Activated gamma-delta T cell treated with Interleukin-2 at 50 U/mL for 16 hours (primary cell): ENCODE measurements at places on chromosomes 5 and 9.

- no peak for DNase-seq
Measured at GRCh38 chr9:116928289-116928688, 241.2 kb downstream of the TRIM32 start.

- DNase-seq, result no peak
Measured at GRCh38 chr5:54837093-54837492, 148.3 kb downstream of the ESM1 start.

DNA sequence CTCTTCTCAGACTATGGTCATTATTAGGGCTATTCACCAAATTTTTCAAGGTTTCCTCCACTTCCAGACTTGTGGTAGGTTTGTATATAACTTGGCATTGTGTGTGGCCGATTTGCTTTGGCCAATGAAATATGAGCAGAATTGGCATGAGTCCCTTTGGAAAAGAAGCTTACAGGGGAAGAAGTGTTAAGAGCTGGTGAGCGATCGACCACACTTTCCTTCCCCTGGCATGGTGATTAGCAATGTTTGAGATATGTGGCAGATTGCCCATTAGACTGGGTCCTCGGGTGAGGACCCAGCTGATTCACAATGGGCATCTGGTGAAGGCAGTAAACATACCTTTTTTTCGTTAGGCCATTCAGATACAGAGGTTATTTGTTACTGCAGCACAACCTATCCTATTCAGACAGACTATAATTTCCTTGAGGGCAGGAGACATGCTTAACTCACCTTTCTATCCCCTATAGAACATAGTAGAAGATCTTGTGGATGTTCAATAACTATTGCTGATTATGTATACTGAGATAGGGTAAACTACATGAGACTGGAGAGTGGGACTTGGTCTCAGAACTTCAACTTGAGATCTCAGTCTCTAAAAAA is 62.8 kb upstream of the KLF9 start:
- DNase-seq, result no peak

- no peak for DNase-seq
Measured at GRCh38 chr5:144151026-144151425, 19.4 kb downstream of the YIPF5 start.

DNA sequence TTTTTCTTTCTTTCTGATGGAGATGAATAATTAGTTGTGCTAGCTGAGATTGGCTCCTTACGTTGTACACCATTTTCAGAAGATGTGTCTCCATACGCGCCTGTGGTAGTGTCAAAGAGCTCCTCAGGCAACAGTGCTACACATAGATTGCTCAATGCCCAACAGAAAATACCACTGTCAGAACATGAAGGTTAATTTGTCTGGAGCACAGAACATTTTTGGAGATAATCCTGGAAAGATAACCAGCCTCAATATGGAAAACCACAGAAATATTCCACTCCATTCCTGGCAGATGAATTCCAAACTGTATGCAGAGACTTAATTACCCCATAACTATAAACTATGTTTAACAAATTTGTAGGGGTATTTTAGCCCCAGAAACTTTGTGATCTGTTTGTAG is 233.6 kb downstream of the MARCHF11 start:
- no peak for DNase-seq

DNA sequence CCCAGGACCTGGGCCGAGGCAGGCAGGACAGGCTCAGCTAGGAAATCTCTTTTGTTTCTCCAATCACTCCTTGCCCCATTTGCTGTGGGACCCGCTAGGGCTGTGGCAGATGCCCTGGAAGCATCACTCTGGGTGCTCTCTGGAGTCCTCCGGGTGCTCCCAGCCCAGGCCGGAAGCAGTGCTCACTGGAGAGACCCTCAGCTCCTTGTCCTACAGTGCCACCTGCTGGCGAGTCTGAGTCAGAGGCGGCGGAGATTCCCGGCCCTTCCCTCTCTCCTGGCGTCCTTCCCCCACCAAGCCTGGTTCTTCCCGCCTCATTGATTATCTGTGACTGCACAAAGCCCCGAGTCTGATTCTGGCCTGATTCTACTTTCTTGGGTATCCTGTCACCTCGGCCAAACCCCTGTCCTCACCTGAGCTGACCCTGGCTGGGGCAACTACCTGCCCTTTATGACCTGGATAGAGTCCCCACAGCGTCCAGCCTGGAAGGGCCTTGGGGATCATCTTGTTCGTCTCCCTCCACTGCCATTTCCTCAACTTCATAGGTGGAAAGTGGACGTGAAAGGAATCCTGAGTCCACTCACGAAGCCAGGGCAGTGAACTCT is 7.3 kb upstream of the BARHL1 start:
- DNase-seq, result peak; percentile 41

- DNase-seq, result no peak
Measured at GRCh38 chr5:169336242-169336641, 35.3 kb upstream of the SLIT3 start.

- no peak for DNase-seq
Measured at GRCh38 chr5:141369994-141370848, at the start of gene PCDHGB3. Gene PCDHGB3, plus strand, starts transcription at chr5:141370242. Its CDS starts 153 bp downstream, at chr5:141370395.

GRCh38 chr5:168796593-168797580 is 217.7 kb upstream of the PANK3 start:
- DNase-seq, result no peak

DNA sequence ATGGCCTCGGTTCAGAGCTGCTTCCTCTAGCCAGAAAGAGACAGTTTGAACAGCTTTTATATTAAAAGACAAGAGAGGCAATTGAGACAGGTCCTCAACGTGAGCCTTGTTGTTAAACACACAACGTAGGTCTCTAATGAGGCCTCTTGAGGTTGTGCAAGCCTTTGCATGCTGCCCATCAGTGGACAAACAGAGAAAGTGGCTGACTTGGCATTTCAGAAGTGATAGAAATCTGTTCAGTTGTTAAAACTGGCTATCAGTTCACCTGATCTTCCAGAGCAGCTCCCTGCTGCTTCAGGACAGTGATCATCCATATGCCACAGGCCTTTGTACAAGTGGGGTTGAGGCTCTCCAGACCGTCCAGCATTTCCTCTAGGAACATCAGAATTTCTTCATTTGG is 58.8 kb downstream of the MROH2B start:
- DNase-seq, result no peak

DNA sequence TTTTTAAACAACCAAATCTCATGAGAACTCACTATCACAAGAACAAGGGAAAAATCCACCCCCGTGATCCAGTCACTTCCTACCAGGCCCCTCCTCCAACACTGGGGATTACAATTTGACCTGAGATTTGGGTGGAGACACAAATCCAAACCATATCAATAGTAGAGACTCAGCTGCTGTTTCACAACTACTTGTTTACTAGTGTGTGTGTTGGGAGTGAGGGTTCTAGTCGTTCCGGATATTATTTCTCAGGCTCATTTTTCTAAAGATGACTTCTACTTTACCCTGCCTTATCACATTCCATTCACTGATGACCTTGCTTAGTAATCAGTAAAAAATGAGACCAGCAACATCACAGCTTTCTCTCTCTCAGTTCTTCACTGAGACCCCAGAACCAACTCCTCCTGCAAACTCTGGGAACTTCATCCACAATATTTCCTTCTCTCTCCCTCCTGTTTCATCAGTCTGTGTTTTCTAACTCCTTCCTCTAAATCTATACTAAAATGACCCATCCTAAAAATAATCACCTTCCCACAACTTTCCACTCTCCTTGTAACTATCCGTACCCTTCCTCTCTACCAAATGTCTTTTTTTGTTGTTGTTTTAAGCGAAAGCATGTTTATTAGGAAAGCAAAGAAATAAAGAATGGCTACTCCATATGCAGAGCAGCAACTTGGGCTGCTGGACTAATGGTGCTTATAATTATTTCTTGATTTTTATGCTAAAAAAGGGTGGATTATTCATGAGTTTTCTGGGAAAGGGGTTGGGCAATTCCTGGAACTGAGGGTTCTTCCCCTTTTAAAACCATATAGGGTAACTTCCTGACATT is 121.5 kb upstream of the SPRY4 start:
- DNase-seq, result no peak

DNA sequence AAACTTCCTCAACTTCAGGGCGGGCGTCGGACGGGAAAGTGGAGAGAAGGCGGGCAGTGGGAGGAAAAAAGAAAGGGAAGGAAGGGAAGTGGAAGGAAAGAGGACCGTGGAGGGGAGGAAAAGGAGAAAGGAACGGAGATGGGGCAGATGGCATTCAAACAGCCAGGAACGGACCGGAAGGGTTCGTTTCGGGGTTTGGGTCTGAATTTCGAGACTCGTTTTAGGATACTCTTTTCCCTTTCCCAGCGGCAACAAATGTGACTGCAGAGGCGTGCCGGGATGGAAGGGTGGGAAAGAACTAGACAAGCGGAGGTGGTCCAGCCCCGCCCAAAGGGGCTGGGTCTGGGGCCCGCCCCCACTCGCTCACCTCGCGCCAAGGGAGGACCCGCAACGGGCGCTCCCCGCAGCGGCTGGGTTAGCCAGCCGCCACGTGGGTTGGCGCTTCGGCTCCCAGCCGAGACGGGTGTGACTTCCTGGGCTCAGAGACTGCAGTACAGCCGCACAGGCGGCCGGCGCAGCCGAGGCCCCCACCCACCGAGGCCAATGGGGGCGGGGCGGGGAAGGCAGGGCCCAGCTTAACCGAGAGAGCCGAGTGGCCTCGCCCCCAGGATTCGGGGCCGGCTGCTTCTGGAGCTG is 2.7 kb downstream of the VCAN start:
- DNase-seq, result peak; percentile 13

DNA sequence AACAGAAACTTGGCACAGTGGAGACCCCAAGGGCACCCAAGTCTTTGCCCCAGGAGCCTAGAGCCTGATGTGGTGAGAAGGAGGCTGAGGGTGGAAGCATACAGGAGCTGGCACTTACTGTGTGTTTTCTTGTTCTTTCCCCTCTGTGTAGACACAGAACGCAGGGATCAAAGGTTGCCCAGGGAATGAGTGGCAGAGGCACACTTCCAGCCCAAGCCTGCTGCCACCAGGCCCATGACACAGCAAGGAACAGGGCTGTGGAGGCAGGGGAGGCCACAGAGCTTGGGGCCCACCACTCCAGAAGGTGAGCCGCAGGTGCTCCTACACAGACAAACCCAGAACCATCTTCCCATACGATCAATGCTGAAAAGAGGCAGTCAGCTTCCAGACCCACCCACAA is 73.9 kb upstream of the S1PR3 start:
- DNase-seq, result no peak

- no peak for DNase-seq
Measured at GRCh38 chr9:114416290-114416689, 28.5 kb upstream of the AKNA start.

DNA sequence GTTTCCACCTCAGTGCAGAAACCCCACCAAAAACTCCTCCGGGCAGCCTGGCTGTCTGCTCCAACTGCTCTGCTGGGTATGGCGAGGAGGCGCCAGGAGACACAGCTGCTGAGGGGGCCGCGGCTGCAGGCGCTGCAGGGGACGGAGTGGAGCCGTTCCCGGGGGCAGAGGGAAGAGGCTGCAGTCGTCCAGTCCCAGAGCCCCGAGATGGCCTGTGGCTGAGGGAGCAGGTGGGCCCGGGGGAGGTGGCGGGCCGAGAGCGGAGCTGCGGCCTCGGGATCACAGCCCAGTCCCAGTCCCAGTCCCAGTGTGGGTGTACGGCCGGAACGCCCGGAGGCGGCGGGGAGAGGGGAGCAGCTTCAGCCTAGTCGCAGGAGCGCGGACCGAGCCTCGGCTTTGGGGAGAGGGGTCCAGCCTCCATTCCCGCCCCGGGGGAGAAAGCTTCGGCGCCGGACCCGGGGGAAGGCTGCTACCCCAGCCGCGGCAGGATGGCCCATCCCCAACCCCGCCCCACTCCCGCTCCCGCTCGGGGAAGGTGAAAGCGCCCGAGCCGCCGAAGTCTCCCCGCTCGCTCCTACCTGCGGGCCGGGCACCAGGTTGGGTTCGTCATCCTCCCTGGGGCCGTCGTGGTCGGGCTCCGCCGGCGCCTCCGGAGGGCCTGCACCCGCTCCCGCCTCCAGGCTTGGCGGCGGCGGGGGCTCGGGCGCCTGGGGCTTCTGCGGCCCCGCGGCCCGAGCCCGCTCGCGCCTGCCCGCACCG is 513 bp downstream of the FAM193B start:
- DNase-seq, result peak; percentile 32

DNA sequence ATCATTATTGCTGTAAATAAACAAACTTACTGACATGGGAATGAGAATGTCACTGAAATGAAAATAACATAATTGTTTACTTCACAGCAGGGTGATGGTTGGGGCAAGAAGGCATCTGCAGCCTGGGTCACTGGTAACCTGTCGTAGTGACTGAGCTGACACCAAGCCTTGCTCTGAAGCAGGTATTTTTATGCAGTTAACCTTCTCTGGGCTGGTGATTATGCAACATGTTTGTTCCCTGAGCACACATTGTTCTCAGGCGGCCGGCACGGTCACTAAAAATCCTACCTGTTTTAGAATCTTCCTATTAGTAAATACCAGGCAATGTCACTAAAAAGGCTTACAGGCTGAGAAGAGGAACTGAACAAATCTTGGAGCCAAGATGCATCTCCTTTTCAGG is 157.7 kb upstream of the NR3C1 start:
- DNase-seq, result no peak

DNA sequence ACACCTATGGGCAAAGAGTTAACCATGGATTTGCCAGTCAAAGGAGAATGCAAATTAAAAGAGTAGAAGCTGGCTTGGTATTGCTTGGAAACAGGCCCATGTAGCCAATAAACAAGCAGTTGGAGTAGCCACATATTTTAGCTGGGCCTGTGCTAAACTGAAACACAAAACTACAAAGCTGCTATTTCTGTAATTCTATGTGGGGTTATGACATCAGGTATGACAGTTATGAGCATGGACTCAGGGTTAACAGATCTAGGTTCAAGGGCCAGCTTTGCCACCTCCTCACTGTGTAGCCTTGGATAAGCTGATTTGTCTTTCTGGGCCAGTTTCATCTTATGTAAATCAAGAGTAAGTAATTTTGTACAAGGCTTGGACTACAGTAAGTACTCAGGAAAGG is 142.7 kb downstream of the PIP5K1B start:
- DNase-seq, result no peak

GRCh38 chr9:114733816-114734215 is 51.8 kb upstream of the TEX48 start:
- no peak for DNase-seq

- DNase-seq, result no peak
Measured at GRCh38 chr9:135296735-135297455, 182.7 kb upstream of the PPP1R26 start.

GRCh38 chr5:1168796-1169195 is 32.6 kb upstream of the SLC6A19 start:
- no peak for DNase-seq

- no peak for DNase-seq
Measured at GRCh38 chr9:71908825-71909224, 2.2 kb downstream of the ABHD17B start.

GRCh38 chr5:11385251-11385900 is 518.9 kb downstream of the CTNND2 start:
- DNase-seq, result no peak

DNA sequence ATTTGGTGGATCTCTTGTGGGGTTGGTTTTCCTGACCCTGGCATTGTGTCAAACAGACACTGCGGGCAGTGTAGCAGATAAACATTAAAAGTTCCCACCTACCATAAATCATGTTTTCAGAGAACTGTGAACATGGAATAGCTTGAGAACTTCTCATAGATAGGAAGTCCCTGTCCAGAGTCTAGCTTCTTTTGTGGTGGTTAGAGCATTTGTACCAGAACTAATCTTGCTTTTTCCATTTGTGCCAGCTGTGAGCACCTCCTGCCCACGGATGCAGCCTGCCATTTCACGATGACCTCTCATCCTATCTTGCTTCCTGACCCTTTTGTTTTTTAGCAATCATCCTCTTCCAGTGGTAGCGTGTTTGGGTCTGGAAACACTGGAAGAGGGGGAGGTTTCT is 61.4 kb downstream of the FAM78A start:
- no peak for DNase-seq
